ENCODE measurements at places on chromosomes 6 and 20.

GRCh38 chr6:47129129-47129528 lies 87.0 kb upstream of the ADGRF1 start:
- DNase-seq: no peak

- DNase-seq: no peak
These were observed 363.9 kb upstream of the FLRT3 start for GRCh38 chr20:14701326-14701725.

- no peak for DNase-seq
These were observed 46.4 kb upstream of the CHD6 start for GRCh38 chr20:41664584-41664983.

- DNase-seq: no peak
These were observed 24.7 kb downstream of the SYTL3 start for GRCh38 chr6:158674342-158675131.

DNA sequence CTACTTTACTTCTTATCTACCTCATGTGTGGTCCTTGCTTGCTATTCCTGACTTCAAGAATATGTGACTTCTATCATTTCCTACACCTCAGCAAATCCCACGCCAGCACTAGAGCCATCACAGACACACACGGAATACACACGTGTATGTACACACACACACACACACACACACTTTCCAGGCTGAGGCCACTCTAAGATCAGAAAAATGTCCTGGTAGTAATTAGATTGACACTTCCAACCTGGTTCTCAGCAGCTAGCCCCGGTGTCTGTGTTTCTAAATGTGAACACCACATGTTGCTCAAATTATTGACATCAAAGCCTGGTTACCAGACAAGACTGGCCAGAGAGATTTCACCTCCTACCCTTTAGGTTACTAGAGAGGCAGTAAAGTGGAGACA lies 54.1 kb upstream of the SASH1 start:
- DNase-seq: no peak

GRCh38 chr20:36777576-36777975 lies 4.0 kb upstream of the DSN1 start:
- no peak for DNase-seq

- DNase-seq: no peak
These were observed 42.7 kb upstream of the CLDN20 start for GRCh38 chr6:155221086-155221485.

DNA sequence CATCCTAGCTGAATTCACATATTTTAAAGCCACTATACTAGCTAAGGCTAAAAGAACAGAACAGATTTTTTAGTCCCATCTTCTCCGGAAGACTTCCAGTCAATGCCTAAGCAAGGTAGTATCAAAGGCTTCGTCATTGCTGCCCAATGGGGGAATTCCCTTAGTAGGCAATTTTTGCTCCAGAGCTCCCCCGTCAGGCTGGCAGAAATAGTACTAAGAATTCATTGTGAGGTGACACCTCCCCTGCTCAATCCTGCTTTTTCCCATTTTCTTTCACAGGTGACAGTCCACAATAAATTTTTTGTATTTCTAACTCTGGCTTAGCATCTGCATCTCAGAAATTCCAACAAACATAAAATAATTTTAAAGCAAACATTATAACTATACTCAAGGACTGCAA lies 52.8 kb upstream of the SRSF6 start:
- no peak for DNase-seq

DNA sequence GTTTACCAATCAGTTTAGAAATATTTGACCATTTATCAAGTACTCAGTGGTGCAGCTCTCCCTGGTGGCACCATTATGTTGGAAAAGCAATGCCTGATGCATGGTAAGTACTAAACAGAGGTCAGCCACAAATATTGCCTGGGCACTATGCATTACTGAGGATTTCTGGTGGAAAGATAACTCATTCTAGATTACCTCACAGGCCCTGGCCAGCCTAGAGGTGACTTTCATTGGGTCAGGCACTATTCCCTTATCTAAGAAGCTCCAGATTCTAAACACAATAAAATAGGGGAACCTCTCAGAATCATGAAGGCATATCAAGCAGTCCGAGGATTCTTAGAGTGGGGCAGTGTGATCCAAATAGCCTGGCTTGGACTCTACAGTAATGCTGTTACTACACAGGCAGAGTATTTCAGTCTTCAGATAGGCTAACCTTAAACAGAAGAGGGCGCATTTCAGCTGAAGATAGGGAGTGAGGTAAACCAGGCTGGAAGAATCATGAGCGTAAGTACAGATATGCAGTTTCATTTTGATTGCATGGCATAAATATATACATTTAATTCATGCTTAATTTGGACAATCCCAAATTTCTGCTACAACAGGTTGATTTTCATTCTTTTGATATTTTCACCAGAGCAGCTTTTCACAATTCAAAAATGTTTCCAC lies 12.1 kb downstream of the LGSN start:
- no peak for DNase-seq

- DNase-seq: no peak
These were observed 70.1 kb upstream of the CNKSR3 start for GRCh38 chr6:154580397-154581135.

DNA sequence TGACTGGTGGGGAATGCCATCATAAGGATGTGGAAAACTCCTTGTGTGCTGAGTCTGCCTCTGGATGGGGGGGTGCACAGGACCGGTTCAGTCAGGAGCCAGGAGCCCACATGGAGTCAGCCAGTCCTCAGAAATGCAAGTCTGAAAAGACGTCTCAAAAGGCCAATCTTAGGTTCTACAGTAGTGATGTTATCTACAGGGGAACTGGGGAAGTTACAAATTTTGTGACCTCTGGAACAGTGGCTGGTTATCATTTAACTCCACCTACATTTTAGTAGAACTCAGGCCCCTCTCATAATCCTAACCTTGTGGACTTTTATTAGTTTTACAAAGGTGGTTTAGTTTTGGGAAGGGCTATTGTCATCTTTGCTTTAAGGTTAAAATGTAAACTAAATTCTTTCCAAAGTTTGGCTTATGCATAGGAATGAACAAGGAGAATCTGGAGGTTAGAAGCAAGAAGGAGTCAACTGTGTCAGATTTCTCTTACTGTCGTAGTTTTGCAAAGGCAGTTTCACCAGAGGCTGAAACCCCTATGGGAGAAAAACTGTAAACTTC lies 13.7 kb upstream of the TBC1D22B start:
- DNase-seq: no peak

- no peak for DNase-seq
These were observed 26.1 kb downstream of the GFOD1 start for GRCh38 chr6:13461307-13461706.

DNA sequence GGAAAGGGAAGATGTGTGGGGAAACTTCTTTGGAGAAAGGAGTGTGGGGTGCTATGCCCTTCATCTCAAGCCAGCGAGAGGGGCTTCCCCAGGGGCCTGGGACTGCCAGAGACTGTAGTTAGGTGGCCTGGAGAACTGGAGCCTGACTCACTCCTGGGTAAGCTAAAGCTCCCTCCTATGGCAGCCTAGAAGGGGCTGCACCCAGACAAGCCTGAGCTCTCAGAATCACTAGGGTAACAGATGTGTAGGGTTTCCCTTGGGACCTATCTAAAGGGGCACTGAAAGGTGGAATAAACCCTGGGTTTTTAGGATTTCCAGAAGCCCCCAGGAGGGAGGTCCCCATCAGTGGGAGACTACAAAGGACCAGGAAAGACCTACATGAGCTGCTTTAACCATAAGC lies 1.6 kb upstream of the ARMC2 start:
- no peak for DNase-seq

DNA sequence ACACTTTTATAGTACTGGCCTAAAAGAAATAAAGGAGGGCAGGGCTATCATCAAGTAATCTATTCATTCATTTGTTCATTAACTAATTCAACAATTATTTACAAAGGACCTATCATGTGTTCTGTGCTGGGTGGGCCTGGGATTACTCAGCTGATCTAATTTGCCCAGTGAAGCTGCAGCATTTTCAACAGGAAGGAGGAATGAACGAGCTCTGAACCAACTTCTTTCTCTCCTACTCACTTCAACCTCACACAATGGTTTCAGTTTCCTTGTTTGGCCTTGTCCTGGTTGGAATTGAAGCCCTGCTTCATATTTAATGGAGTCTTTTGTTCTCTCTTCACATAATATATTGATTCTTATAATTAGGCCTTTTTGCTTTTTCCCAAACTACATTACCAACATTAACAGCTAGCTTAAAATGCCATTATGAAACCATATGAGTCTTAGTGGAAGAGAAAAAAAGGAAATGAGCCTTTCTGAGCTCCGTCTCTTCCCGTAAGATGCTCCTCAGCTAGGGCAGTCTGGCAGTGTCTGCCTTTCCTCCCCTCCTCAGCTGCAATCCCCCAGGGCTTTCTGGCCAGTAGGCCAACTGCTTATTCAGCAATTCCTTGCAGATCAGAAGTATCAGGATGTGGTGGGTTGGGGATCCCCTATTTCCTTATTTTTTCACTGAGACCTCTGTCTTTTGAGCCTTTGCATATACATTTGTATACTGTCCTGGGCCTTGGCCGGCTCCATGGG lies 79.4 kb upstream of the NRN1 start:
- DNase-seq: no peak

GRCh38 chr6:28474441-28475219 lies 31.3 kb upstream of the ZSCAN23 start:
- DNase-seq: no peak

- DNase-seq: no peak
These were observed 1153.1 kb upstream of the GJE1 start for GRCh38 chr6:140979642-140980091.

DNA sequence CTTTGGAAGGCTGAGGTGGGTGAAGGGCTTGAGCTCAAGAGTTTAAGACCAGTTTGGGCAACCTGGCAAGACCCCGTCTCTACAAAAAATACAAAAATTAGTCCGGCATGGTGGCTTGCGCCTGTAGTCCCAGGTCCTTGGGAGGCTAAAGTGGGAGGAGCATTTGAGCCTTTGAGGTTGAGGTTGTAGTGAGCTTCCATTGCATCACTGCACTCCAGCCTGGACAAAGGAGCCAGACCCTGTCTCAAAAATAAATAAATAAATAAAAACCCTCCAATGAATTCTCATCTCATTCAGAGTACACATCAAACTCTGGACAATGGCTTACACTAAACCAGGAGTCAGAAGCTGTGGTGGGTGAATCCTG lies 31.8 kb downstream of the B4GALT5 start:
- DNase-seq: no peak

DNA sequence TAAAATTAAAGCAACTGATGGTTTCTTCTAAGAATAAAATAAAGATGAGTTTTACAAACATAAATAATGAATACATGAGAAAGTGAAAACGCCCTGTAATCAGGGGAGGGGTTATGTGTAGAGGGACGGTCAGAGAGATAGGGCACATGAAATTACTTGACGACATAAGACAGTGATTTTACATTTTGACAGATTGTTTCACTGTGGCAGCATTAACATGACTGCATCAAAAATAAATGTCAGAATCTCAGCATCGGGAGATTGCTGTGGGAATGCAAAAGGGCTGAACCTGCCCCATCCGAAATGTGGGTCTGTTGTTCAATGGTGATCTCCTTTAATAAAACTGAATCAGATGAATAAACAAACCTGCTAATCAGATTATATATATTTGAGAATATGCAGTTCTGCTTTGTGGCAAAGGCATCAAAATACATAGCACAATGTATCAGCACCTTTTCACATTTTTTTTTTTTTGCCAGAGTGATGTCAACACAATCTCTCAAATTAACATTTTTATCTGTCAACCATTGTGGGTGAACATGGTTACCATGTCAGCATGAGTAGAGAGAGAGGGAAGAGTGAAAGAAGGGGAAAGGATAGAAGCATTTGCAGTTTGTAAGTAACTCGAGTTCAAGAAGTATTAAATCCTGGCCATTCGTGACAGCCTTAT lies 177.1 kb upstream of the MAN1A1 start:
- no peak for DNase-seq

DNA sequence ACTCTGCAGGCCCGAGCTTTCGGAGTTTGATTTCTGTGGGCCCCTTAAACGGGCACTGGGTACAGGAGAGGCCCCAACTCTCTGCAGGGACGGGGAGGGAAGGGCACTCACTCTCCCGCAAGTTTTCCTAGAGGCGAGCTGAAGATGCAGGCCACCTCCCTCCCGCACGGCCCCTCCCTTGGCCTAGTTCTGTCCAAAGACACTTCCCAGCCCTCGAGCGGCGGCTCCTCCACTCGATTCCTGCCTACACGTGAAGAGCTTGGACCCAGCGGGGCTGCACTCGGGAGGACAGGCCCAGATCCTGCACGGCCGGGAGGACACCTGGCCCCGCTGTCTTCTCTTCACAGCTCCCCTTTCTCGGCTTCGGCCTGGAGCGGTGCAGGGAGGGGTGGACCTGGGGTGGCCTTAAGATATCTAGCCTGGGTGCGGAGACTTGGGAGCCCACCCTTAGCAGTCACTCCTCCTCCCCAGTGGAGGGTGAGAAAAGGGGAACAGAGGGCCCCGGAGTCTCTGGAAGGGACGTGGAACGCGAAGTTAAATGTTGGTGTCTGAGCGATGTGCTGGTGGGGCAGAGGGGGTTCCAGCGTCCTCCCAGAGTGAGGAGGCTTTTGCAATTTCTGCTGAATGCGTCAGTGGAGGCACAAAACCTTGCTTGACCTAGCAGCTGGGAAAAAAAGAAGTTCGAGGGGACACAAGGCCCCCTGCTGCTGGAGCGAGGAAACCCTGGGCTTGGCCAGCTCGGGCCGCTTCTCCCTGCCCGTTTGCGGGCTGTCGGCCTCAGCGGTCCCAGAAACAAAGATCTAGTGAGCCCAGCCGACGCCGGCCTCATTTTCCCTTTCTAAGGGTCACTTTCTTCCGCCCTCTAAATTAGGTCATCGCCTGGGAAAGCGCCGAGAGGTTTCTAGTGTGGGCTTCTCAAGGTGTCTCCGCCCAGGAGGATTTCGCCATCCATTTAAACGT lies 4.9 kb downstream of the OLIG3 start:
- DNase-seq: peak; percentile 50

DNA sequence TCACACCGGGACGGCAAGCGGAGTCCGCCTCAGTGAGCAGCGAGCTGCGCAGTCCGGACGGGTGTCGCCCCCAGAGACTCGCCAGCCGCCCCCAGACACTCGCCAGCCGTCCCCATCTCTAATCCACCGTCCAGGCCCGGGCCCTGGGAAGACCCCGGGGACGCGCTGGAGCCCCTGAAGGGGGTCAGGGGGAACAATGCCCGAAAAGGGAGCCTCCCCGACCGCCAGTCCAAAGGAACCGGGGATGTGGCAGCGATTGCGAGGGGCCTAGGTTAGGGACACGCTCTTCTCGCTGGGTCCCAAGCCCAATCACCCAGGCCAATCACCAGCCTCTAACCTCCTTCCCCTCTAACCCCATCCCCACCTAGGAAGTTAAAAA lies 33.1 kb downstream of the TFAP2A start:
- DNase-seq: no peak
